Hematopoietic multipotent progenitor cell treated with erythropoietin and hydrocortisone succinate and interleukin-3 and kit ligand, for 17 days (in vitro differentiated cells): ENCODE measurements at places on chromosomes 16 and 17.

DNA sequence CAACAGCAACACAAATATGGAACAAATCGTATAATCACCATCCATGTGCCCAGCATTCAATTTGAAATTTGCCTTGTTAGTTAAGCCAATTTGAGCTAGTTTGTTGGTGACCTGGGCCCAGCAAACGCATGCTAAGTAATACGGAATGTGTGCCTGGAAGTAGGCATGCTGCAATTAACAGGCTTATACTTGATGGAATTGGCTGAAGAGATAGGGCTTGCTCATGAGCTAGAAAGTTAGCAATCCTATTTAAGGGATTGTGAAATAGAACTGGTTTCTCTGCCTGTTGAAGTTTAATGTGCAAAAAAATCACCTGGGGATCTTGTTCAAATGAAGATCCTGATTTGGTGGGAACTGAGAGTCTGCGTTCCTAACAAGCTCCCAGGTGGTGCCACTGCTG lies 8.5 kb upstream of the LPO start:
- no peak for DNase-seq

DNA sequence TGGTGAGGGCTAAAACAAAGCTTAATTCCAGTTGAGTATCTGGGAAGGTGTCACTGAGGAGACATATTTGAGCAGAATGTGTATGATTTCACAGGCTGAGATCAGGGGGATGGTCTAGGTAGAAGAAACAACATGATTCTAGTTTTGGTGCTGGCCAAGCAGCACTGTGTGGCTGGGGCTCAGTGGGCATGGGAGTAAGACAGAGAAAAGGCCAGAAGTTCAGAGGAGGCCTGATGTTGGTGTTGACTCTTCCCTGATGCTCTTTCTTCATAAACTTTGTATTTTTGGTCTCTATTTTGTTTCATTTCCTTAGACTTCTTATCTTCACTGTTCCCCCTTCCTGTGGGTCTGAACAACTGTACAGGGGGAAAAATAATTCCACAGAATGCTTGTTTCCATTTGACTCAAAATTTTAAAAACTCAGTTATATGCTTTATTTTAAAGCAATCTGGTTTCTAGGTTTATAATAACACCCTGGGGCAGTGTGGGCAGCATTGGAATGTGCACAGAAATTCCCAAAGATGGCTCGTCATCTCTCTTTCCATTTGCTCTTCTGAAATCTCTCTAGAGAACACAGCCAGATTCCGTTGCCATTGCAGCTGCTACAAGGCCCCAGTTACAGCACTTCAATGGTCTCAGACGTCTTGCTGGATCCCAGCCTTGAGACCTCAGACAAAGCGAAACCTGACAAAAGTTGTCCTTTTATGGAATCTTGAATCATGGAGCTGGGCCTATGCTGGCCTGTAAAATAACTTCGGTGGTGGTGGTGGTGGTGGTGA lies 68.3 kb downstream of the SNX11 start:
- no peak for DNase-seq

- DNase-seq: no peak
These were observed 32.1 kb downstream of the CDK5RAP3 start for GRCh38 chr17:48002916-48003416.

DNA sequence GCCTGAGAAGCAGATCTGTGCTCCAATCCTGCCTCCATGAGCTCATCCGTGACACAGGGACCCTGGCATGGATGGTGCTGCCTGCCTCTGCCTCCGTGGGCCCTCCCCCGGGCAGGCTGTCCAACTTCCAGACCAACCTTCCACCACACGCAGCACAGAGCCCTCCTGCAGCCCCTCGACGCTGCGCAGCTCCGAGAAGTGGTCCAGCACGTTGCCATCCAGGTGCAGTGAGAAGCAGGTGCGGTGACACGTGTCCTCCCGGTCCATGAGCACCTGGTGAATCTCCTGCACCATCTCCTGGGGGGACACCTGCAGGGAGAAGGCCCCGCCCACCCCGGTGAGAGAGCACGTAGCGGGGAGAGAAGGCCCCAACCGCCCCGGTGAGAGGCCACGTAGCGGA lies 8.4 kb downstream of the CLUH start:
- no peak for DNase-seq

DNA sequence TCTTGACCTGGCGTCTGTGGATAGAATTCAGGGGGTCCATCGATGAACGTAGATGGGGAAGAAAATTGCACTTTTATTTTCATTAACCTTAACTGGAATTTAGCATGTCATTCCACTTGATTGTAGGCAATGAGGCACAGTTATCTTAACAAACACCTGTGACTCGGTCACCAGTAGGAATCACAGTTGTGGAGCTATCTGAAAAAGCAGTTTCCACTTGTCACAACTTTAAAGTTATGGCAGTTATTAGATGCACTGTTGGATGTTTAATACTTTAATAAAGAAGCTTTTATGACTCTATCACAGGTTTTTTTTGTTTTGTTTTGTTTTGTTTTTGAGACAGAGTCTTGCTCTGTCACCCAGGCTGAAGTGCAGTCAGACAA lies 83.7 kb upstream of the LGALS9 start:
- peak; percentile 65 for DNase-seq

- DNase-seq: no peak
These were observed 133.6 kb upstream of the CRHR1 start for GRCh38 chr17:45650561-45650960.
